ENCODE measurements at places on chromosomes 7 and 10.

DNA sequence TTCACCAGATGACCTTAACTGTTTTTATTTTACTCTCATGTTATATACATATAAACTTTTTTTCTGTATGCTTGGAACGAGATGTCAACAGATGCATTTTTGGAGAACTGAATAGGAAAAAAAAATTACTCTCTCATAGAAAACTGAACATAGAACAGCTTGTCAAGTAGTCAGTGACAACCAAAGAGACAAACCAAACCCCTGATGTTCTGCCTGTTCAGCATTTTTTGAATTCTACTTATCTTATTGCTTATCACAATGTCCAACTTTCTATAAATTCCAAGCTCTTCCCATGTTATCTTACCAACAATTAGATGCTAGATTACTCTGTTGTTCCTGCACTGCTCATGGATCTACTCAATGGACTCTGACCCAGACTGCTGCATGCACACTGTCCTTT lies 95.2 kb downstream of the VPS41 start:
- DNase-seq, result no peak

- no peak for DNase-seq
These were observed 112.1 kb downstream of the SGMS1 start for GRCh38 chr10:50511492-50512213.

DNA sequence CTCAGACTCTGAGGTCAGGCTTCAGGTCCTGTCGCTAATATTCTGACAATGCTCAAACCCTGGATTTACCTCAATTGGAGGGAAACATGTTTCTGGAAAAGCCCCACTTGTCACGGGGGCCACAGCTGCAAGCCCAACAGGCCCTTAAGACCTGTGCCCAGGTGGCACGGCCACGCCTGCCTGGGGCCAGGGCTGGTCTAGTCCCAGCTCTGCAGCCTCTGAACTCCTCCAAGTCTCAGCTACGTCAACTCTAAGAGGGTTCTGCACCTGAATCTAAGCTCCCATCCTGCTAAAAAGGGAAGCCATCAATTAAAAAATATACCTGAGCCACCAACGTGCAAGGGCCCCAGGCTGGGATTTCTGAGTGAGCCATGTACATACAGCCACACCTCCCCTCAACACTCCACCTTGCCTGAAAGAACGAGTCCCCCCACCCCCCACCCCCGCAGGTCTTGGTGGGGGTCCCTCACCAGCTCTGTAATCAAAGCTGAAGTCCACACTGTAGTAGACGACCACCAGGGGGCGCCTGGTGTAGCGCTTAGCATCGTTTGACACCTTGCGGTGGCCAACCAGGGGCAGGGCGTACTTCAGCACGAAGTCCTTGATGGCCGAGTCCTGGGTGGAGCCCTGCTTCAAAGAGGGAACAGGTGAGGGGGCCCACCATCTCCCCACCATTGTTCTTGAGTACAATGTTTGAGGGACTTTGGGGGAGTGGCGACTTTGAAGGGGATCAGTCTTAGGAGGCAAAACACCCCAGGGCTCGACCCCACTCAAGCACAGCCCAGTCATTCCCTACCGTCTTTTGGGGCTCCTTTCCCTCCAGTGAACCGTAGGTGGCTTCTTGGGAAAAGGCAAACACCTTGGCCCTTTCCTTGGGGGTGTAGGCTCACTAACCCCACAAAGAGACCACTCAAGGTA lies 22.6 kb downstream of the PDIA4 start:
- DNase-seq, result peak; percentile 81

- DNase-seq, result no peak
These were observed 173.6 kb downstream of the MBL2 start for GRCh38 chr10:52598936-52599335.

DNA sequence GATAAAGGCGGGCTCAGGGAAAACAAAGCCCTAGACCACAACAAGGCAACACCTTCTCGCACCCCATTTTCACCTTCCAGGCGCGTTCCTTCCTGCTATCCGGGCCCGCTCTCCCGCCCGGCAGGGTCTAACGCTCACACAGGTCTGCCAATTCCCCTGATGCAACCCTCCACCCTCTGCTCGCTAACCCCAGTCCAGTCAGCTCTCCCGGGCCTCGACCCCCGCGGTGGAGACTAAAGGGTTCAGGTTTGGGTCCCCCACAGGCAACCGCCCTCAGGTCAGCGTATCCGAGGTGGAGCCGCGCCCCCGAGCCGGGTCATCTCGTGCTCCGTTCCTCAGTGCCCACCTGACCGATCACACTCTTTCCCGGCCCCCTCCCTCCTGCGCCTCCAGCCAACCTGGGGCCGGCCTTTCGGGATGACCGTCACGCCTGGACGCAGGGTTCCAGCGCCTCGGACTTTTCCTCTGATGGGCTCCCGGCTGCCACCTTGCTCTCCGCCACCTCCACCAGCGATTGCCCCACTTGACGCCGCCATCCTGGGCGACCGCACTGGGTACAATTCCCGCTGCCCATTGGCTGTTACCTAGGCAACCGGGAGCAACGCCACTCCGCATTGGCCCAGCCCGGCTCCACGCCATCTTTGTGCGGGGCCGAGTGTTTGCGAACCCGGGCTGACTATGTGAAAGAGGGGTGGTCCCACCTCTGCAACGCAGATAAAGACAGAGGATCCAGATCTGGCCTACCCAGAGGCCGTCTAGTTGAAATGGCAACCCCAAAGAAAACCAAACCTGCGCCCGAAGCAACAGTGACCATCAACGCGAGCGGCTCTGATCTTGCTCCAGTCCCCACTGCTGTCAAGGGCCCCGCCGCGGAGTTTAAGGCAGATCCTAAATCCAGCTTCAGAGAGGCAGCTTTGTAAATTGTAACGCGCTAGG lies at the start of gene MORN4:
Gene MORN4, minus strand, starts transcription at position 552 of the 936 bp plus-strand sequence. CDS start 13,847 bp downstream, outside the sequence.
- peak; percentile 95 for DNase-seq

DNA sequence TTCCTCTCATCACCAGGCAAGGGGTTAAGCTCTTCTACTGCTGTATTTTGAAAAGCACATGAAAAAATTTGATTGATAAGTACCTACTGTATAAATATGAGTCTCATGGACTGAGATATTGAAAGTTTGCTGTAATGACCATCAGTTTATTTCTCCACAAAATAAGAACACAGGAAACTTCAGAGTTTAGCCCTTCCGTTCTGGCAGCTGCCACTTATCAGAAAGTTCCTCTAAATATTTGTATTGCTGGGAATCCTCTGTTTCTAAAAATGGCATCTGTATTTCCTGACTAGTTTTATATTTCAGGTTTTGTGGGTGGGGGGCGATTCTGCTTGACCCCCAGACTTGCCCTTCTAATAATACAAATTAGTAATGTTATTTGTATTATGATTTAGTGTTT lies 92.0 kb downstream of the LYZL2 start:
- DNase-seq, result no peak

GRCh38 chr10:20406281-20407104 lies 490.6 kb downstream of the NEBL start:
- DNase-seq, result no peak

GRCh38 chr10:130935128-130935439 lies 376.4 kb downstream of the TCERG1L start:
- no peak for DNase-seq

DNA sequence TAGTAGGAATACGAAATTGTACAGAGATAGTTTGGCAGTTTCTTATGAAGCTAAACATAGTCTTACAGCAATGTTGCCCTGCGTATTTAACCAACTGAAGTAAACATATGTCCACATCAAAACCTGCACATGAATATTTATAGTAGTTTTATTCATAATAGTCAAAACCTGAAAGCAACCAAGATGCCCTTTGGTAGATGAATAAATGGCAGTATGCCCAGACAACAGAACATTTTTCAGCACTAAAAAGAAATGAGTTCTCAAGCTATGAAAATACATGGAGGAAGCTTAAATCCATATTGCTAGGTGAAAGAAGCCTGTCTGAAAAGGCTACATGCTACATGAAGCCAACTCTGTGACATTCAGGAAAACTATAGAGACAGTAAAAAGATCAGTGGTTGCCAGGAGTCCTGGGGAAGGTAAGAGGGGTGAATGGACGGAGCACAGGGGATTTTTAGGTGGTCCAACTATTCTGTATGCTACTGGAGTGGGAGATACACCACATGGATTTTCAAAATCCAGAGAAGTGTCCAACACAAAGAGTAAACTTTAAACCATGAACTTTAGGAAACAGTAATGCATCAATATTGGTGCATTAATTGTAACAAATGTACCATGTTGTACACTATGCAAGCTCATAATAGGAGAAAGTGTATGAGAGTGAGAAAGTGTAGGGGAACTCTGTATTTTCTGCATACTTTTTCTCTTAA lies 17.6 kb downstream of the GPRIN2 start:
- no peak for DNase-seq

DNA sequence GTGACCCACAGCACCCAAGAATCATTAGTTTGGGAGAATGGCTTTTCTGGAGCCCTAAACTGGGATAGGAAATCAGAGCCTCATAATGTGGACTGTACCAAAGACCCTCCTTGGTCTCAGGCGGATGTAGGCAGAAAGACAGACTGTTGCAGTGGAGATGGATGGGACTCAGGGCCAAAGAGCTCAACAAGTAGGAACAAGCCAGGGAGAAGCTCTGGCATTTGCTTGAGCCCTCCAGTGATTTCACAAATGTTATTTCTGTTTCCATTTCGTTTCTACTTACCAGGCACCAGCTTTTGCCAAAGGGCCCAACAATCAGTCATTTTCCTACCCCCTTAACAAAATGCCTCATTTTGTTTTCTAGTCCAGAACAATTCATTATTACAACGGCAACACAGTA lies 762.7 kb downstream of the KCNMA1 start:
- DNase-seq, result no peak

DNA sequence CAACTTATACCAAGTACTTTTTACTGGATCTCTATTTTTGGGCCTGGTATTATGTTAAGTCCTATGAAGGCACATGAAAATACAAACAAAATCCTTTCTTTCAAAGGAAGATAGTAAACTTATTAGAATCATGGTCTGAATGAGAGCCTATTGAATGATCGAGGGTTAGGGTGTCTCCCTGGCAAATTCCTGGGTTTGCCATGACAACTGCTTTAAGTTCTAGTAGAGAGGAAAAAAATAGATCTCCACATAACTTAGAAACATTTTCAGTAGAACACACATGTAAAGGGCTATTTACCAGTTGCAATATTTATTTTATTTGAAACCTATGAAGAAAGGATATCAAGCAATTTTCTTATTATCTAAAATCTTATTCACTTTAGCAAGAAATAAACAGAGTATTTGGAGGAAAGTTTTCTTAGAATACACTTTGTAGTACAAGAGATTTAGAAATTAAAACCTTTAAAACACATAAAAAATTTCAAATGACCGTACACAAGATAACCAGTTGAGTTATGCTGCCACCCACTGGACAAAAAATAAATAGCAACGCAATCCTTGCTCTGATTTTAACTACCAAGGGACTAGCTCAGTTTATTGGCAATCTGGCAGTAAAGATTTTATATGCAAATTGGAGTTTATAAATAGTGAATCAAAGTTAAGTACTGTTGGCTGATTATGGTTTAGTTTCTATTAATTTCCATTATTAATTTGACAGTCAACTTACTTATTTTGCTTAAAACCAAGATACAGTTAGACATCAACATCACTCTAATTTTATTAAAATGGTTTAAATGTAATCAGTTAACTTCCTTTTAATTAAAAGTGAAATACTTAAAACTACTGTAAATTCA lies 33.9 kb downstream of the CACUL1 start:
- no peak for DNase-seq

DNA sequence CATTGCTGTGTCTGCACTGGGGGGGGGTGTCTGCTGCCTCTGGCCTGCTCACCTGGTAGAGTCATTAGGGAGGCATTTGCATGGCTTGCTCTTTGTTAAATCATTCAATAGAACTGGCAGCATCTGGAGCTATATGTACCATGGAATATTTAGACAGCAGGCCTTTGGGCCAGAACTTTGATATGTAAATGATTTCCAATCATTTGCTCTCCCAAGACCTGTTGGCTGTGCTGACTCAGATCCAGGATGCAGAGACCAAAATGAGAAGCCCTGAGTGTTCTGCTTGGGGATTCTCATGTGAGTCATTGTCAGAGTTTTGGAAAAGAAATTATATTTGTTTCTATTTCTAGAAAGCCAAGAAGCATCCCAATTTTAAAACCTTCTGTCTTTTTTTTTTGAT lies 257.6 kb upstream of the IGFBP3 start:
- DNase-seq, result no peak

DNA sequence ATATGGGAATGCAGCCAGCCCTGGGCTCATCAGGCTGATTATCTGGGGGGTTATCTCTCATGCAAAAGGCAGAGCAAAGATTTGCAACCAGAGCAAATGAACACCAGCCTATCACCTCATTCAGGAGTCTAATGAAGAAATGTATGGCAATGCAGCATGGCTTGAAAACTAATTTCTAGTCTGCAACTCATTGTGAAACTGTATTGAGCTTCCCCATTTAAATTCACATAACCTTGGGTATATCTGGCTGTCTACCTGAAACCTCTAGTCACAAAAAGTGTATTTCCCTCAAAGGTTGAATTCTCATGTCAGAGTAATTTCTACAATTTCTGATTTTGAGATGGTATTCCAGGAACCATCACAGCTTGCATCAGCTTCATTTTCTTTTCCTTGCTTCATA lies 240.0 kb downstream of the SDHAF3 start:
- DNase-seq, result no peak

GRCh38 chr10:124521429-124521871 lies 59.8 kb downstream of the LHPP start:
- no peak for DNase-seq
